ENCODE measurements at places on chromosomes 2 and 18.
A peak's percentile ranks its signal among the peaks of the same experiment; 100 is the strongest.

DNA sequence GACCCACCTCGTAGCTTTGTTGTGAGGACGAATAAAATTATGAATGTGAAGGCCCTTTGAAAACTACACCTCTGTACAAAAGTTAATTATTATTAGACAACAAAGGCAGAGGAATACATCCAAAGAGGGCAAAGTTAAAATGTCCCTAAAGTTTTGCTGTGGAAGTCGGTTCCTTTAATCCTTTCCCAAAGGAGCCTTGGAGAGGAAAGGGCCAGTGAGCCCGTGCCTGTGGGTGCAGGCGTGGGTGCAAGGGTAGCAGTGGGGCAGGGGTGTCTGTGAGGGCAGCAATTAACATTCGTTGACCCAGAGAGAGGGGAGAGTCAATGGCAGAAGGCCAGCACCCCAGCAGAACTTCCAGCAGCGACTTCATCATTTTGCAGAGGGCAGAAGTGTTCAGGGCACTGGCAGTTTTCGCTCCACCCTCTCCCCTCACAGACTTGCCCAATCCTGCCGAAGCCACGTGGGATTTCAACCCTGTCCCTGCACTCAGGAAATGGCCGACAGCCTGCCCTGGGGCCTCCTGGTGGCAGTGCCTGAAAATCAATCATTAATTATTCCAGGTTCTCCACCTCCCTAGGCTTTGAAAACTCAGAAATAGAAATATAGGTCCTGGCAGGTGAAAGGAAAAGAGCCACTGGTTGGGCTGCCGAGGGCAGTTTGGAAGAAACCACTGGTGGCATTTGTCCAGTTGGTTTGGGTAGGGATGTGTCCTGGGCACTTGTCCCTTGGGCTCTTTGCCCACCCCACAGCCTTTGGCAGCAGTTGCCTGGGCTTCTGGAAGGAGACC is 4.2 kb upstream of the PAX8 start:
- no peaks in the 10 kb centered on the region for H3K4me1 ChIP-seq
- no peaks in the 10 kb centered on the region for H3K27me3 ChIP-seq
- peak overlapping the region; percentile 80 for H3K27ac ChIP-seq
- peak; percentile 67 for DNase-seq
- H3K36me3 ChIP-seq = no peaks in the 10 kb centered on the region
- no peak overlapping the region for H3K4me3 ChIP-seq

- no peaks in the 10 kb centered on the region for H3K27me3 ChIP-seq
- DNase-seq = no peak
- no peaks in the 10 kb centered on the region for H3K36me3 ChIP-seq
- peaks cover 5% of the 10 kb centered on the region for H3K4me1 ChIP-seq
These were observed 9.5 kb downstream of the SMYD1 start for GRCh38 chr2:88077080-88077479.

GRCh38 chr2:41967476-41968181 is 80.2 kb upstream of the PKDCC start:
- no peak overlapping the region for H3K4me3 ChIP-seq
- H3K4me1 ChIP-seq = peaks cover 21% of the 10 kb centered on the region
- no peaks in the 10 kb centered on the region for H3K27me3 ChIP-seq
- peak; percentile 30 for DNase-seq
- peak overlapping the region; percentile 92 for H3K27ac ChIP-seq

DNA sequence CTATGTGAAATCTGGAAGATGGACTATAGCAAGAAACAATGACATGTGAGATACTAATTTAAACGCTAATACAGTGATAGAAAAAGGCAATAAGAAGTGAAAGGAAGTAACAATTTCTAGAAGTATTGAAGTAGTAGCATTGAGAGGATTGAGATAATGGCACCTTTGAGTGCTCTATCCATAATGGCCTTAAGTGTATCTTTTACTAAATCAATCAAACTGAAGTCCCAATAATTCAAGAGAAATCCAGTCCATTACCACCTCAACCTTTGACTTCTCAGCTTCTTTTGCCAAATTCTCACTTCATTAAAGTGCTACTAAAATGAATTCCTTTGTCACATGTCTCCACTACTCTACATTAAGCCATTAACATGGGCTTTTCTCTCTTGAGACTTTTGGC is 82.6 kb upstream of the KYNU start:
- no peak overlapping the region for H3K4me3 ChIP-seq
- H3K27me3 ChIP-seq = no peaks in the 10 kb centered on the region
- DNase-seq = no peak
- H3K4me1 ChIP-seq = no peaks in the 10 kb centered on the region
- no peaks in the 10 kb centered on the region for H3K36me3 ChIP-seq

DNA sequence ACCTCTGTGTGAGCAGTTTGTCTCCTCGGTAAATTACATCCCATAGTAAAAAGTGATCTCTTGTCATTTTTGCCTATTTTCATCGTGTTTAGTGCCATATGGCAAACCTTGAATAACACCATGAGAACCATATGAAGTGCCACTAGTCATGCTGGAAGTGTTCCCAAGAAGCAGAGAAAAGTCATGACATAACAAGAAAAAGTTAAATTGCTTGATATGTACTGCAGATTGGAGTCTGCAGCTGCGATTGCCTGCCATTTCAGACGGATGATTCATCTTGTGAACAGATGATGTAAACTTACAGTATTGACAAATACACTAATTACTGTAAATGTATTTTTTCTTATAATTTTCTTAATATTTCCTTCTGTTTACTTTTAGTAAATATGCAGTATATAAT is 846.7 kb downstream of the BCL11A start:
- DNase-seq = no peak
- no peak overlapping the region for H3K4me3 ChIP-seq
- no peaks in the 10 kb centered on the region for H3K27me3 ChIP-seq
- no peaks in the 10 kb centered on the region for H3K4me1 ChIP-seq

DNA sequence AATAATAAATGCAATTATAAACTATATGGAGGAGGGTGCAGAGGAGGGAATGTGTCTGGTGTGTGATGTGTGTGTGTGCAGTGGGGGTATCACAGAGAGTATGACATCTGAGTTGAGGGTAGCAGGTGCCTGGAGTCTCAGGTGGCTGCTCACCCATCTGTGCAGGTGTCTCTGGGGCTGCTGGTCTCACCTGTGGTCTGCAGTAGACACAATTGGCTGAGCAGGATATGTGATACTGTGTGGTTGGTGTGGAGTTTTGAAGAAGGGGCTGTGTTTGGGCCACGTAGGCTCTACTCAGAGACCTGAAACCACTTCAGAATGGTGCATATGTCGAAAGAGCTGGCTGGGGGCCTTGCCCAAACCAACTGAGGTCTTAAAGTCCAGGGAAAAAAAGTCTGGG is 17.0 kb downstream of the FABP1 start:
- no peak overlapping the region for H3K4me3 ChIP-seq
- no peaks in the 10 kb centered on the region for H3K27me3 ChIP-seq
- H3K4me1 ChIP-seq = no peaks in the 10 kb centered on the region
- no peaks in the 10 kb centered on the region for H3K36me3 ChIP-seq

- no peaks in the 10 kb centered on the region for H3K27me3 ChIP-seq
- no peak overlapping the region for H3K27ac ChIP-seq
- DNase-seq = no peak
- no peaks in the 10 kb centered on the region for H3K4me1 ChIP-seq
- no peak overlapping the region for H3K4me3 ChIP-seq
- H3K36me3 ChIP-seq = no peaks in the 10 kb centered on the region
These were observed 64.8 kb downstream of the TNFRSF11A start for GRCh38 chr18:62389761-62390481.

DNA sequence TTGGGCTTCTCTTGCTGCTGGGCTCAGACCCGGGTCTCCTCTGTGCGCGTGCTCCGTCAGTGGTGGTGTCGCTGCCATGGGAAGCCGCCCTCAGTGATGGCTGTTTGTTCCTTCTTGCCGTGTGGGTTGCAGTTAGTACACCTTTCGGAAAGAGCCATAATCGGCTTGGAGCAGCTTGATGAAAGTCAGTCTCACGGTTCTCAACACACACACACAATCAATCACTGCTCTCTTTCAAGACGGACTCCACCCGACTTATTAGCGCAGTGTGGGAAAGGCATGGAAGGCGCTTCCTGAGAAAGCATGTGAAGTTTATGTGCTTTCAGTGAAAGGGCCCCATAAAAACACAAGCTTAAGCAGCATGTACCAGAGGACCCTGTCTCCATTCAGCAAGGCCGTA is 64.1 kb downstream of the SOX11 start:
- no peaks in the 10 kb centered on the region for H3K27me3 ChIP-seq
- no peak overlapping the region for H3K27ac ChIP-seq
- no peak for DNase-seq
- no peaks in the 10 kb centered on the region for H3K36me3 ChIP-seq
- no peak overlapping the region for H3K4me3 ChIP-seq
- no peaks in the 10 kb centered on the region for H3K4me1 ChIP-seq

DNA sequence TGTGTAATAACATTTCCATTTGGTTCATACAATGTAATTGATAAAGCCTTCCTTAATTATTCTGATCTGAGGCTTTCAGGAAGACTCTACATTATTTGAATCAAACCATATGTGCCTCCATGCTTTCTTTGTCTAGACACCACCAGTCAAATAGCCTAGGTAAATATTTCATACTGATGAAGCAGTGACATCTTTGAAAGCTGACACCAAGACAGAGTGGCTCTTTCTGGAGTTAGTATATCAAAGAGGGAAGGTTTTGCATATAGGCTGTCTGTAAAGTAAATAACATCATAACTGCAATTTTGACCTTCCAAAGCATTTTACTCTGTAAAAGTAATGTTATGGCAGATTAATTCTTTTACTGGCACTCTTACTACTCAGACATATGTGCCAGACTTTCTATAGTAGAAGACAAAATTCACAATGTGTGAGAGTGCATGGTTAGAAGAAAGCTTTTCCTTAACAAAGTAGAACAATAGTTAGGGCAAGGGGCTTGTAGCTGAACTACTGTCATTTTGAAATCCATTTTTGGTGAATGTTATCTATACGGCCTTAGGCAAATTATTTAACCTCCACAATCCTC is 177.3 kb downstream of the ERBB4 start:
- no peak overlapping the region for H3K4me3 ChIP-seq
- DNase-seq = no peak
- H3K27ac ChIP-seq = no peak overlapping the region
- no peaks in the 10 kb centered on the region for H3K4me1 ChIP-seq

- no peaks in the 10 kb centered on the region for H3K36me3 ChIP-seq
- no peak overlapping the region for H3K4me3 ChIP-seq
- H3K27me3 ChIP-seq = no peaks in the 10 kb centered on the region
- H3K27ac ChIP-seq = no peak overlapping the region
- H3K4me1 ChIP-seq = no peaks in the 10 kb centered on the region
- no peak for DNase-seq
These were observed 652.4 kb downstream of the SLC4A3 start for GRCh38 chr2:220279840-220280239.

- no peak for DNase-seq
- H3K36me3 ChIP-seq = no peaks in the 10 kb centered on the region
- no peaks in the 10 kb centered on the region for H3K27me3 ChIP-seq
These were observed 21.2 kb downstream of the GYPC start for GRCh38 chr2:126677176-126677538.

DNA sequence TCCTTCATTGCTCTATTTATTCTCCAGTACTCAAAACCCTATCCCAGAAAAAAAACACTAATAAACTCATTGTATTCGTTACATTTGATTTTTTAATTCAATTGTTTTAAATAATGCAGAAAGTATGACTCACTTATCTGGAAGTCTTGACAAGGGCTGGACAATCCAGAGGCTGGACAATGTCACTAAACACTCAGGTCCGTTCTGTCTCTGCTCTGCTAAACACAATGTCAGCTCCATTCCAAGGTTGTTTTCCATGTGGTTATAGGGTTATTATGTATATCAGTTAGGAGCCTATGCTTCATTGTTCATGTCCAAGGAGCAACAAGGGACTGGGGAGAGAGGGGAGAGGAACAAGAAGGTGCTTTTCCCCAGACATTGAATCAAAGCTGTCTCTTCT is 125.5 kb downstream of the IRS1 start:
- no peak overlapping the region for H3K4me3 ChIP-seq
- H3K27ac ChIP-seq = no peak overlapping the region
- no peak for DNase-seq
- H3K36me3 ChIP-seq = no peaks in the 10 kb centered on the region

DNA sequence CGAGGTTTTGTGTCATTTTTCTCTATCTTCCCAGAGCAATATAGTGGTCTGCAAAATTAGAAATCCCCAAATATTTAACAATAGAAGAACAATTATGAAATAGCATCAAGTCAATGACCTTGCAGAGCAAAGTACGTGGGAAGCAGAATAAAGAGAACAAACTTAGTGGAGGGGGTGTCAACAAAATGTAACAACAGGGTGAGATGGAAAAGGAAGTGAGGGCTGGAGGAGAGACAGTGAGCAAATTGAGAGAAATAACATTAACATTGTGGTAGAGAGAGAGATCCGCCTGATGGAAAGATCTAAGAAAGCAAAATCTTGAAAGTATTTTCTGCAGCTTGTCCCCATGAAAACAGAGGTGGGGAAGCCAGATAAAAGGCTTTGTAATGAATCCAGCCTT is 23.4 kb downstream of the ARHGAP15 start:
- H3K36me3 ChIP-seq = no peaks in the 10 kb centered on the region
- DNase-seq = no peak
- H3K4me1 ChIP-seq = no peaks in the 10 kb centered on the region
- H3K27me3 ChIP-seq = no peaks in the 10 kb centered on the region

- H3K27me3 ChIP-seq = no peaks in the 10 kb centered on the region
- H3K4me3 ChIP-seq = no peak overlapping the region
- H3K4me1 ChIP-seq = no peaks in the 10 kb centered on the region
- H3K36me3 ChIP-seq = no peaks in the 10 kb centered on the region
- DNase-seq = no peak
These were observed 93.1 kb upstream of the PXDN start for GRCh38 chr2:1837458-1837857.

DNA sequence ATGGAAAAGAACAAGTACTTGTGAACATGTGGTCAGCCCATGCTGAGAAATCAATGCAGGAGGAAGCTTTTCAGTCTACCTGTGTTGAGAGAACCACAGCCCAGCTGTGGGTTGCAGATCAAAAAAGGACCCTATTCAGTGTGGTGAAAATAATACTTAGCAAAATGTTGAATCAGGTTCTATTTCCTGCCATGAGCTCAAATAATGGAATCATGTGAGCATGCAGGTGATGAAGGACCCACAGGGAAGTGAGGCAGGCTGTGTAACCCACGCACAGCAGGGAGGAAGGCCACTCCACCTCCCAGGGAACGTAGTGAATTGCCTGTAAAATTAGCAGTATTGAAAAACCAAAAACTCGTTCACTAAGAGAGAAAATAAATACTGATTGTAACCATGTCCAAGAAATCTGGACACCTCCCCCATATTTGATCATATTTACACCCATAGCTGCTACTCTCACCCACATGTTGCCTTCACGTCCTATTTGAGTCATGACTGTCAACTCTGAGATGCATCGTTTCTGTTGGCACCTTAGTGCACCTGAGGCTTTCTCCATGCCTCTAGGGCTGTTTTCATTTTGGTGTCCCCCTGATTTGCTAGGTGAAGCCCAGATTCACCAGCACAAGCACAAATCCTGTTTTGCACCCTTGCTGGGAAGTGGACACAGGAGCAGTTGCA is 20.5 kb upstream of the BCL2L11 start:
- H3K36me3 ChIP-seq = no peaks in the 10 kb centered on the region
- H3K4me3 ChIP-seq = no peak overlapping the region
- no peak overlapping the region for H3K27ac ChIP-seq
- DNase-seq = no peak
- no peaks in the 10 kb centered on the region for H3K27me3 ChIP-seq
- H3K4me1 ChIP-seq = no peaks in the 10 kb centered on the region

GRCh38 chr2:230007931-230008707 is 60.6 kb downstream of the SLC16A14 start:
- DNase-seq = peak; percentile 43
- H3K27ac ChIP-seq = no peak overlapping the region
- no peaks in the 10 kb centered on the region for H3K27me3 ChIP-seq
- no peaks in the 10 kb centered on the region for H3K4me1 ChIP-seq
- H3K36me3 ChIP-seq = no peaks in the 10 kb centered on the region

All from breast epithelium (tissue), 4 donors.